ENCODE measurements at places on chromosomes 1 and 21. TPM values are rescaled to one million over a fixed set of nuclear protein-coding genes. Genes with fewer than 3 reads are reported as not detected.

Gene BSND
- not detected for total RNA-seq

Gene RAB4A
- total RNA-seq = 22.2 TPM

Gene ROR1
- total RNA-seq = 3.0 TPM

Gene RGS16
- total RNA-seq = under 0.01 TPM

Gene CLDN17
- not detected for total RNA-seq

Gene GGPS1
- 22.9 TPM for total RNA-seq

Gene SYF2
- total RNA-seq = 27.1 TPM

Gene CD244
- total RNA-seq = not detected

Gene LORICRIN
- not detected for total RNA-seq

Gene FAM78B
- 4.8 TPM for total RNA-seq

All from melanocyte of skin (primary cell).